ENCODE measurements at places on chromosomes 5 and 9.
A peak's percentile ranks its signal among the peaks of the same experiment; 100 is the strongest.

DNA sequence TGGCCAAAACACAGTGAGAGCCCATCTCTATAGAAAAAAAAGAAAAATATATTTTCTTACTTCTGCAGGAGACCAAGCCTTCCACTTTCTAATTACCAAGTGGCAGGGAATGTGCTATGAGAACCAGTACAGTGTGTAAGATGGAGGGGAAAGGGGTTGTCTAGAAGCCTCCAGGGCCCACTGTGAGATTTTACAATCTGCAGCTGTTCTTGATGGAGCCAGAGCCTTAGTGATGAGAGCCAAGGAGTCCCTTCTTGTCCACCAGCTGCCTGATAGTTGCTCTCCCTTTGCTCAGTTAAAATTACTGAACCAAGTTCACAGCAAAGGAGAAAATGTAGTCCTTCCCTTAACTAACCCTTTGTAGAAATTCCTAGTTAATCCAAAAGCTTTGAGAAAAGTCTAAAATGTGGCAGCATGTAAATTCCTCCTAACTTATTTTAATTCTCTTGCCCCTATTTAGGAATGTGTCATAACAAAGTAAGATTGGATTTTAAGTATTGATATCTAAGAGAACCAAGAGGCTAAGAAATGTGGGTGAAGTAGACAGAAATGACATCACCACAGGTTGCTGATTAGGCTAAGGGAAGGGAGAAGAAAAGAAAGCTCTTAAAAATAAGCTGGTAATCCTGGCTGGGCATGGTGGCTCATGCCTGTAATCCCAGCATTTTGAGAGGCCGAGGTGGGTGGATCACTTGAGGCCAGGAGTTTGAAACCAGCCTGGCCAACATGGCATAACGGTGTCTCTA, 19.3 kb downstream of the SRP19 start:
- DNase-seq: no peak

DNA sequence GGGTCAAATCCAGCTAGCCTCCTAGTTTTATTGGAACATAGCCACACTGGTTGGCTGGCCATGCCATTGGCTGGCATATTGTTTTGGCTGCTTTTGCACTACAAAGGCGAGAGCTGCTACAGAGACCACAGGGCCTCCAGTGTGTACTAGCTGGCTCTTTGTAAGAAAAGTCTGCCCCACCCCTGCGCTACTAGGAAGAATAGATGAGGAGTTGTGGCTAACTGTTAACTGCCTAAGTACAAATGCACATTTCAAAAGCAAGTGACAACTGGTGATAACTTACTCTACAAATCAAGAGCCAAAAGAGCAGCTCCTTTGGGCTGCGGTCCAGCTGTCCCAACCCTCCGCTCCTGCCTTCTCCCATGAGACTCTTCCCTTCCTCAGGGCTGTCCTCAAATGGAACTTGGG, 63.9 kb downstream of the SERINC5 start:
- DNase-seq: peak; percentile 58

GRCh38 chr9:80070071-80070742, 498.4 kb downstream of the TLE4 start:
- DNase-seq: no peak

GRCh38 chr5:10702911-10703491, 58.0 kb downstream of the DAP start:
- DNase-seq: no peak

DNA sequence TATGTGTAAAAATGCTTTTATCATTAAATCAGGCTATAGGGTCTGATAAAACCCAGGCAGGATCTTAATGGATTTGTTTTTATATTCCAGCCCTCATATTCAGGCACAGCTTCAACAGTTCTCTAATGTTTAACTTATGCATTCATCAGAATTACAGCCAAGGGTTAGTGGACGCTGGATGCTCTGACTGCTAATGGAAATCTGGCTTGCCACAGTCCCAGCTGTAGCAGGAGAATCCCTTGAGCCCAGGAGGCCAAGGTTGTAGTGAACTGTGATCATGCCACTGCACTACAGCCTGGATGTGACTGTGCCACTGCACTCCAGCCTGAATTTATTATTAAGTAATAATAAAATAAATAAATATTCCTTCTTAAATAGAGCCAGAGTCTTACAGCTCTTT, 98.0 kb downstream of the SLC25A46 start:
- no peak for DNase-seq

DNA sequence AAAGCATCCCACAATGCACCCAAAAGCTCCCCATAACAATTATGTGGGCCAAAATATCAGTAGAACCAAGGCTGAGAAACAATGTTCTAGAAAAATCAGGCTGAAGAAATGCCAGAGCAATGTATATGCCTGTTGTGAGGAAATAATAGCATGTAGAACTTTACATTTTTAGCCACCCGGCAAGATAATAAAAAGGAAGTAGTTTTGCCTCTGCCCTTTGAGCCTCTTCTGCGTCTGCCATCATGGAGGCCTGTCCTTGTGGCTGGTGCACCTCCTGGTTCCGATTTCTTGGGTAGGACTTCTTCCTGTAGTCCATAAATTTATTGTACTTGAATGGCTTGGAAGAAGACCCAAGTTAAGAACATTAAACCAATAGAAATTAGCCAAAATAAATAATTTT, 38.9 kb upstream of the TNFAIP8 start:
- DNase-seq: no peak
